ELR (cell line): ENCODE measurements at places on chromosomes 3 and 15.

DNA sequence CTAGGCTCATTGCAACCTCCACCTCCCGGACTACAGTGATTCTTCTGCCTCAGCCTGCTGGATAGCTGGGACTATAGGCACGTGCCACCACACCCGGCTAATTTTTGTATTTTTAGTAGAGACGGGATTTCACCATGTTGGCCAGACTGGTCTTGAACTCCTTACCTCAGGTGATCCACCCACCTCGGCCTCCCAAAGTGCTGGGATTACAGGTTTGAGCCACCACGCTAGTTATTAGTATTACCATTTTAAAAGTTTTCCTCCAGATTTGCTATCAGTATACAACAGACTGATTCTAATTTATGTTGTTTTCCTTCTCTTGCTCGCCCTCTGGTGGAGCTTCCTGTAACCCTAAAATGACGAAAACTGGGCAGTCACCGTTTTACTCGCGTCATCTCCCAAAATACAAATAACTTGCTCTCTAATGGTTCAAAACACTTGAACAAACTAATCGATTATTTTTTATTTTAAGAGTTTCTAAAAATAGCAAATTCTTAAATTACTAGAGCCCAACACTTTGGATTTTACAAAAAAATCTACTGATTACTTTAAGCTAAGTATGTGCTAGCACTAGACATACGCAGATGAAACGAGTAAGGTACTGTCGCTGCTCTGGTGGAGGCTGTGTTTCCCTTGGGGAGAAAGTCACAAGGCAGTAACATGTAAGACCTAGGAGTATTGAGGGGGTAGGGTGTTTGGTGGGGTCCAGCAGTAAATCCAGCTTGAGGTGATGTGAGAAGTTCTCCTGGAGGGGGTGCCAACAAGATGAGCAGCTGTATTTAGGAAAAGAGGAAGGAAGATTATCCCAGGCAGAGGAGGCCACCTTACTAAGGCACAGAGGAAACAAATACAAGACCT is 203.3 kb downstream of the MBNL1 start:
- peak; percentile 74 for DNase-seq

- DNase-seq = no peak
Observed at GRCh38 chr3:14834121-14834520, 15.4 kb downstream of the FGD5 start.

DNA sequence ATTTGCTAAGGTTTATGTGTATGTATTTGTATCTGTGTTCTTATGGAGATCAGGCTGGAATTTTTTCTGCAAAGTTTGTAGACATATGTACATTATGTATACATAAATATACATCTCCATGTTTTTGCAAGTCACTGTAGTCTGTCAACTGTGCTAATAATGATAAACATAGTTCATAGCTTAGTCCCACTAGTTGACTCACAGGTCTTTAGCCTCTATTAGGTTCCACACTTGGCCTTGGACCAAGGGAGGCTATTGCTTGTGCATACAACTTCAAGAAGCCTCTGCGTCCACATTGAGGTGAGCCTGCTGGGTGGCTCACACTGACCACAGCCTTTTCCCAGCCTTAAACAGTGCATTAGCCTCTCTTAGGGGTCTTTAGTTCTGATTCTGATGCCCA is 243.8 kb upstream of the PEX5L start:
- DNase-seq = peak; percentile 73

DNA sequence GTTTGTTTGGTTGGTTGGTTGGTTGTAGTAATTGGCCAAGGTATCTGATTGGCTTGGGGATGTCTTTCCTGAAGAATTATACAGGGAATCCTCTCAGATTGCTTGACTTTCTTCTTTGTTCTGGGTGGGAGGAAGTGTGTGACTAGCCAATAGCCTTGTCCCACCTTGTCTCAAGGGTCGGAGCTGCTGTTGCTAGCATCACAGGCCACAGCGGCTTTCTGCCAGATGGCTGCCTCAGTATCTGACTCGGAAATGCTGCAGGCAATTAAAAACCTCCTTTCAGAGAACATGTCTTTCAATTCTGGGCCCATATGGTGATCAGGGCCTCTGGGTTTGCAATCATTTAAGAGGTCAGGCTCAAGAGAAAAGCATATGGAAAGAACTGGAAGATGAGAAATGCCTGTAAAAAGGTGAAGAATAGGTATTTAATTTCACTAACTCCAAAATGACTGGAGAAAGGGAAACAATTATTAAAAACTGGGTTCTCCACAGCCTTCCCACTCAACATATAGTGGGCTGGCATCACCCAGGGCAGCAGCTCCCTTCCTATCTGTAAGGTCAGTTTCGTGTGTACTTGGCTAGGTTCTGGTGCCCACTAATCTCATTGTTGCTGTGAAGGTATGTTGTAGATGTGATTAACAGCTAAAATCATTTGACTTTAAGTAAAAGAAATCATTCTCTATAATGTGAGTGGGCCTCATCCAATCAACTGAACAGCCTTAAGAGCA is 32.4 kb downstream of the TGFBR2 start:
- DNase-seq = no peak

DNA sequence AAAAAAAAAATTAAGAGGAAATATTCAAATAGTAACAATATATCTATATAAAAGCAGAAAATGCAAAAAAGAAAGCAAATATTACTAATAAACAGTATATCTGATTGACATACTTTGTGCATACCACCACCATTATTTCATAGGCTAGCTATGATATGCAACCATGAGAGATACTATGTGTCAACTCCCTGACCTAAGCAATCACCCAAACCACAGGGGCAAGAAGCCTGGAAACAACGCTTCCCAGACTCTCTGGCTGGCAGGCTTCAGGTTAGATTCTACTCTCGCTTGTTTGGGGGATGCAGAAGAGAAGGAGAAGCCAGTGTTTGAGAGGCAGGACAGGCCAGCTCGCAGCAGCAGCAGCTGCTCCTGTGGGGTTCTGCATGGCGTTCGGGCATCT is 169.3 kb upstream of the TPM1 start:
- DNase-seq = peak; percentile 25

DNA sequence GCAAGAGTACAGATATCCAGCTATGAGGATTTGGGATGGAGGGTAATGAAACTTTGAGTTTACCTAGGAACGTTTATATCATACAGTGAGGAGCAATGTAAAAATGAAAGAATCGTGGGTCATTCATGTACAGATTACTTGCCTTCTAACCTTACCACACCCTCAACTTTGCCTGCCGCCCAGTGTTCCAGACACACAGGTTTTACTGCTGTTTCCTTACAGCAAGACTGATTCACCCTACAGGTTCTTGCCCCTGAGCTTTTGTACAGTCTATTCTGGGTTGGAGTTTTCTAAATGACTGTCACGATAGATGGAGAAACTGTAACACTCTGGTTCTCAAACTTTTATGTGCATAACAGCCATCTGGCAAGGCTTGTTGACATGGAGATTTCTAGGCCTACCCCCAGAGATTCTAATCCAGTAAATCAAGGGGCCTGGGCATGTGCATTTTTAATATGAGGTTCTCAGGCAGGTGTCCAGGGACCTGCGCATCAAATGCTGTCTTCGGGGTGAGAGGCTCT is 6.6 kb upstream of the TPRG1 start:
- no peak for DNase-seq

GRCh38 chr3:157174290-157174648 is 14.3 kb upstream of the CCNL1 start:
- no peak for DNase-seq

- peak; percentile 59 for DNase-seq
Observed at GRCh38 chr3:196688349-196688748, 23.7 kb downstream of the CEP19 start.
